Activated naive CD4-positive, alpha-beta T cell (primary cell): ENCODE measurements at places on chromosomes 4 and X.

DNA sequence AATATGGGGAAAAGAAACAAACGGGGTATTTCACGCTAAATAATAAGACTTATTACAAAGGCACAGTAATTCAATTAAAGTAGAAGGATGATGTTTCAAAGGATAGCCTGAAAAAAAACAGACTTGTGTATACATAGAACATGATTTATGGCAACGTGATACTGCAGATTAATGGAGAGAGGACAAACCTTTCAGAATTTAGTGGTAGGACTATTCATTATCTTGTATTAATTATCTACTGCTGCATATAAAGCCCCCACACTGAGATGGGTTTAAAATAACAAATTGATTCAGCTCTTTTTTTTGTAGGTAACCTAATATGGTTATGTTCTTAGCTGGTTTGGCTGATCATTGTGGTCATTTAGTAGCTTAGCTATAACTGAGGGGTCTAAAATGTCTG is 1269.0 kb downstream of the FSTL5 start:
- DNase-seq: no peak

GRCh38 chr4:140806163-140806562 is 50.0 kb upstream of the TBC1D9 start:
- DNase-seq: no peak

DNA sequence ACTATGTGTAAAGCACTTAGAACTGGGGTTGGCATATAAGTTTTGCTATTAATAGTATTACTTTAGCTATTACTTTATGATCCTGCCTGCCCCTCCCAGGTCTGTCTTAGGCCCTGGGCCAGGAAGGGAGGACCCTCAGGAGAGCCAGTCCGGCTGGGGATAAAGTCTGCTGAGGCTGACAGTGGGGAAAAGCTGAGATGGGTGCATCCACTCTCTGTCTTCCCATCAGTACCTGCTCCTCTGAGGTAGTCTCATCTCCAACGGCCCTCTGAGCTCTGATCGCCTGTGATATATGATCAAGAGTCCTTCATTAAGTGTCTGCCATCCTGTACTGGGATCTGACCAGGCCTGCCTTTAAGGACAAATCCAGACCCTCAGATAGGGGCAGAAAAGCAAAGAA is 156.5 kb upstream of the PJA1 start:
- DNase-seq: no peak

GRCh38 chrX:110056419-110056818 is 53.5 kb downstream of the TMEM164 start:
- DNase-seq: no peak

GRCh38 chr4:101886826-101887225 is 96.3 kb downstream of the BANK1 start:
- no peak for DNase-seq

- DNase-seq: no peak
These were observed 13.9 kb upstream of the CT47A1 start for GRCh38 chrX:120999413-120999812.

- no peak for DNase-seq
These were observed 119.2 kb downstream of the NHS start for GRCh38 chrX:17494216-17494615.

- no peak for DNase-seq
These were observed 28.9 kb upstream of the RPS6KA6 start for GRCh38 chrX:84216881-84217280.

- DNase-seq: no peak
These were observed 2.0 kb downstream of the ZFX start for GRCh38 chrX:24151513-24151912.

- DNase-seq: no peak
These were observed 1239.7 kb downstream of the C4orf33 start for GRCh38 chr4:130335417-130336194.

- DNase-seq: no peak
These were observed 4.1 kb downstream of the PITX2 start for GRCh38 chr4:110618581-110619462.

DNA sequence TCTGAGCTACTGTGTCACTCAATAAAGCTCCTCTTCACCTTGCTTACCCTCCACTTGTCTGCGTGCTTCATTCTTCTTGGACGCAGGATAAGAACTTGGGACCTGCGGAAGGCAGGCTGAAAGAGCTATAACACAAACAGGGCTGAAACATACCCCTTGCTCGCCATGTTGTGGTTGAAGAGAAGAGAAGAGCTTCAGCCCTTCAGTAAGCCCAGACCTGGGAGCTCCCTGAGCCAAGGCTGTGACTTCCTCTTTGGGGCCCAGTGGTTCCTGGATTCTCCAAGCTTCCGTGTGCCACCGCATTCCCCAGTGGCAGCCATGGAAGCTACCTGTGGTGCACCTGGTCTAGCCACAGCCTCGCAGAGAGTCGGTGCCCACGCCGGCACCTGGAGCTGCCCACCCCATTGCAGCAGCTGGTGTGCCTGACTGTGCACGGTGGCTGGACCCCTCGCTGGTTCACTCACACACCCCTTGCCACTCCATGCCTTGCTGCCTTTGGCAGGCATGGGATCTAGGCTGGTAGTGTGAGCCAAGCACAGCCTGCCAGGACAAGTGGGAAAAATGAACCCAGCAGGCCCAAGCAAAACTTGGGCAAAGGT is 160.6 kb downstream of the EVC2 start:
- no peak for DNase-seq

DNA sequence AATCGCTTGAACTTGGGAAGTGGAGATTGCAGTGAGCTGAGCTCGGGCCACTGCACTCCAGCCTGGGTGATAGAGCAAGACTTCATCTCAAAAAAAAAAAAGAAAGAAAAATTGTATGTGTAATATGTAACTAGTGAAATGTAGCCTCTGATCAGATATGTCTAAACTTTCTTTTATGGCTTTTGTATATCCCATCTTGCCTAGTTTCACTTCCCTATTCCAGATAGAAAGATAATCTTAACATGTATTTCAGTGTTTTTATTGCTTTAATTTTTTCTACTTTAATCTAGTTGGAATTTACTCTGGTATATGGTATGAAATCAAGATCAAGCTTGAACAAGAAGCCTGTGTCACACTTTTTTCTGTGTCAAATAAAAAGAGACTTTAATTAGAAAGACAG is 1.9 kb upstream of the ZNF41 start:
- no peak for DNase-seq

GRCh38 chrX:129524250-129524850 is 1.1 kb upstream of the SMARCA1 start:
- no peak for DNase-seq

- no peak for DNase-seq
These were observed 121.1 kb upstream of the TEX13C start for GRCh38 chrX:125198546-125198945.

GRCh38 chr4:122000849-122001248 is 49.0 kb upstream of the TRPC3 start:
- DNase-seq: no peak

GRCh38 chr4:6322067-6322760 is 52.6 kb downstream of the WFS1 start:
- no peak for DNase-seq

GRCh38 chr4:154626793-154627484 is 14.5 kb upstream of the FGG start:
- DNase-seq: no peak

DNA sequence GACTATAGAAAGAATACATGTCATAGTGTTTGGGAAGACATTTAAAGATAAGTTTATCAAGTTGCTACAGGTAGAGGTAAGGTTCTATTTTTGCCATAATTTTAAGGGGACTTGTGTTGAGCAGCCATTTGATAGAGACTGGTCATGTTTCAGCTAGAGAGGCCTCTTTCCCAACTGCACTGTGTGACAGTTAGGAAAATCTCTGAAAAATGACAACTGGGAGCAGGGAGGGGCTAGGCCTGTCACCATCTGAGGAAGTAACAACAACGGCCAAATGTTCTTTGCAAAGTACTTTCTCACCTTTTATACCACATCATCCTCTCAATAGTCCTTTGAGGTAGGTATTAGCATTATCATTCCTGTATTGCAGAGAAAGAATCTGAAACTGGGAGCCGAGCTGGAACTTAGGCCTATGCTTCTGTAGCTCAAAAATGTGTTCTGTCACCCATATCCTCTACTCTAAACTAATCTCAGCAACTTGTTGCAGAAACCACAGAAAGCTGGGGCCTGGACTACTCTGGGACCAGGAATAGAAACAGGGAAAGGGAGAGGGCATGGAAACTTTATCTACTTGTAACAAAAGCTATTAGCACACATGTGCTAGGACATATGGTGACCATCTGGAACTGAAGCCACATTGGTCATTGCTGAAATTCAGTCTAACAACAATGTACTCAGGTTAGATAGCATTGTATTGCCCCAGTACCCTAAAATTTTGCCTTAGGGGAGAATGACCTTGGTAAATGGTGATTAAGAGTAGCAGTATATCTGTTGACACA is 198.9 kb downstream of the MID1IP1 start:
- no peak for DNase-seq

DNA sequence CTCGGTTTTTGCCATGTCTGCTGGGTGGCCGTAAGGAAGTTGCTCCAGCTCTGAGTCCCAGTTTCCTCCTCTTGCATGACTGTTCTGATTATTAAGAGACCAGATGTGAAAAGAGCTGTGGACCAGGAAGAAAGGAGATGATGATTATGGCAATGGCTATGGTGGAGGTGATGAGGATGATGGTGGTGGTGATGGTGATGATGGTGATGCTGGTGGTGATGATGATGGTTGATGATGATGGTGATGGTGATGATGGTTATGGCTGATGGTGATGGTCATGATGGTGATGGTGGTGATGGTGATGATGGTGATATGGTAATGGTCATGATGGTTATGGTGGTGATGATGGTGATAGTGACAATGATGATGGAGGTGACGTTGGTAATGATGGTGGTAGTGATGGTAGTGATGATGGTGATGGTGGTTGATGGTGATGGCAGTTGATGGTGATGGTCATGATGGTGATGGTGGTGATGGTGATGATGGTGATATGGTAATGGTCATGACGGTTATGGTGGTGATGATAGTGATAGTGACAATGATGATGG is 107.8 kb upstream of the NKX1-1 start:
- no peak for DNase-seq

GRCh38 chrX:108307132-108308085 is 130.8 kb downstream of the COL4A6 start:
- DNase-seq: no peak

GRCh38 chr4:152964335-152964734 is 28.2 kb downstream of the FHDC1 start:
- no peak for DNase-seq

DNA sequence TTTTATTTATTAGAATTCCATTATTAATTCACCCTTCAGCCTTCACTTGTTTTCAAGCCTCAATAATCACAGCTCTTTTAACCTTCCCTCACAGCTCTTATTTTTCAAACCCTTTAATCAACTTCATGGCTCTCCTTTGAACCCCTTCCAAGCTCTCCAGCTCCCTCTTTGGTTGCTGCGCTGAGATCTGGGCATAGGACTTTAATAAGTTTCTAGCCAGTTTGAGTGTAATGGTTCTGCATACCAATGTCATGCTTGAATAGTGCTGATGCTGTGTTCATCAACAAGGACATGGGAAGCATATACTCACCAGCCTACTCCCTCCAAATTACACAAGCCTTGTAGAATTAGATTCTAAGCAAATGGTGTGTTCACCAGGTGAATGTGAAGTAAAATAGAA is 3.5 kb upstream of the RNF212 start:
- DNase-seq: no peak

GRCh38 chr4:123996718-123997510 is 600.3 kb downstream of the SPRY1 start:
- DNase-seq: no peak

DNA sequence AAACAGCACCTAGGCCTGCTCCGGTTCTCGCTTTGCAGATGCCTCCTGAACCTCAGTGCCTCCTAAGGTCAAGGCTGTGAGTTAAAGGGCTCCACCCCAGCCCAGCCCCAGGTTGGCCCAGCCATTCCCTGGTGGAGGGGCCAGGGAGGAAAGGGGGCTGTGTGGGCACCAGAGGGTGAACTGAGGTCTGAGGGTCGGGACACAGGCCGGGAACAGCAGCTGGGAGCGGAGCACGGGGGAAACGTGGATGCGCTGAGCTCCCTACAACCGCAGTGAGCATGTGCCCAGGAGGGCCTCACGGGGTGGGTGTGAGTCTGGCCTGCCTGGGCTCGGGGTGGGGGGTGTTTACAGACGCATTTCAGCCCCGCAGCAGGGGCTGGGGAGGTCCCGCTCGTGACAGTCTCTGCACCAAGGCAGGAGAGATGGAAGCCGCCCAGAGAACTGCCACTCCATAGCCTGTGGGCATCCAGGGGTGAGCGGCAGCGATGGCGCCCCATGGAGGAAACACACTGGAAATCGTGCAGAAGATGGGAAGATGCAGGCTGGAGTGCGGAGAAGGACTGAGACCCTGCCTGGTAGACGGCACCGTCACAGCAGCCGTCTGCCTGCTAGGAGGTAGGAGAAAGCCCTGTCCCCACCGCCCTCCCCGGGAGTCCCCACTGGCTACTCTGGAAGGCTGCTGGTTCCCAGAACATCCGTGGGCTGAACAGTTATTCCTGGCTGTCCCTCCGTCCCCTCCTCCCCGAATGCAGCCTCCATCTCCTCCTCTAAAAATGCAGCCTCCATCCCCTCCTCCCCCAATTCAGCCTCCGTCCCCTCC is 9.9 kb upstream of the SLC25A6 start:
- no peak for DNase-seq

- no peak for DNase-seq
These were observed 199.5 kb upstream of the ZCCHC13 start for GRCh38 chrX:74104356-74105015.

DNA sequence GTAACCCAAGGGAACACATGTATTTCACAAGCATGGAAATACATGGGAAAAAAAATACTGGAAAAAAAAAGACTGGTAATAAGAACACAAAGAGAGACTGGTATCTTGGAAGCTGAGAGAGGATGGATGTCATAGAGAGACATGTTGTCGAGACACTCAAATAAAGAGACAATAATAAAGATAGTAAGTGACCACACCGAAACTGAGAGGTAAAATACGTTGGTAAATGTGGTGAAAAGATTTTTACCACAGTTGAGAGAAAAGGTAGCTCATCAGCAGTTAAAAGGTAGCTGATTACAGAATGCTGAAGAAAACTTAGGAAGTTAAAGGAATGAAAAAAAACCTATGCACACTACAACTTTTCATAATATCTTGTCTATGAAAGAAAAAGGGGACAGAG is 81.1 kb downstream of the ARAP2 start:
- no peak for DNase-seq

DNA sequence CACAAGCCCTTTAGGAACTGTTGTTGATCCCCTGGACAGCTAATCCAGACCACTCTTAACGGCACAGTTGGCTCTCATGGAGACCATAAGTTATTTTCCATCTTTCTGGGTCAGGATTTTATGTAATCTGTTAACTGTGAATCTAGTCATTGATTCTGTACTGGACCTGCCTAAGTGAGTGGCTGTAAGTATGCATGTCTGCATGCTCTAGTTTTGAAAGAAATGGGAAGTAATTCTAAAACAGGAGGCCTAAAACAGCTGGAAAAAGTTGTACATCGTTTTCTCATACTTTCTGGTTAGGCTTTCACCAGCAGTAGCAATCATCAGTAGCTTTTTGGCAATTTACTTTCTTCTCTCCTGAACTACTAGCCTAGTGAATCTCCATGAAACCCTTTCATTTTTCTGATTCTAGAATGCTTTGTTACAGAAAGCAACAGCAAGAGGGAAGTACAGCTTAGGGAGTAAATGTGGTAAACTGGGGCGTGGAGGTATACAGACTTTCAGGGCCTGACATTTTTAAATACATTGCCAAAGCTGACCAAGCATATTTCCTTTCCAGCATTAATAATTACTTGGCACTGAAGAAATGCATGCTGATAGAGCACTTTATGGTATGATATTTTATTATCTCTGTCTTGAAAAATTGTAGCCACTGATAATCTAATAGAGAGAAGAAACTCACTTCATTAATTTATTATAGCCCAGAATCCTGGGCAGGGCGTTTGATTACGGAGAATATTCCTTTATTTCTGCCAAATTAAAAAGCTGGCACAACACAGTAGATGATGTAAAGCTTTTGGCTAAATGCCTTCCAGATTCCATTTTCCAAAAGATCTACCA is 202.7 kb downstream of the BANK1 start:
- DNase-seq: no peak
